Dorsolateral prefrontal cortex (tissue), 122 donors: ENCODE measurements at places on chromosomes 2 and 18.

- DNase-seq = no peak
Observed at GRCh38 chr18:37298816-37299215, 266.8 kb downstream of the CELF4 start.

GRCh38 chr2:5449867-5450266, 242.3 kb upstream of the SOX11 start:
- no peak for DNase-seq

- no peak for DNase-seq
Observed at GRCh38 chr2:12816379-12817306, 99.9 kb downstream of the TRIB2 start.

- no peak for DNase-seq
Observed at GRCh38 chr2:14316594-14316993, 315.9 kb upstream of the LRATD1 start.

DNA sequence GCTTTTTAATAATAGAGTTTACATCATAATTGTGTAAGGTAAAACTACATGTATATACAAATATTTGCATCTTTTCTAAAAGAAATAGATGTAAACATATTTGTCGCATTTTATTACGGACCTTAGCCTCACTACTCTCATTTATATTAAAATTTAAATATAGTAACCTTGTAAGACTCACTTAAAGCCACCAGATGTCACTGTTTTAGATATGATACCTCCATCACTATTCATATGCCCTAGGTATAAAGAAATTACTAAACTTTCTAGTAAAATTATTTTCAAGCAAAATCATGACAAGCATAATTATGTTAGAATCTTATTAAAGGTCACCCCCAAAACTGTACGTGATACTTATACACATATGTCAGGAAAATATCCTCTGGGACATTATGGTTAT, 674.3 kb upstream of the REG3G start:
- DNase-seq = no peak
